Stimulated activated CD8-positive, alpha-beta memory T cell treated with anti-CD3 and anti-CD28 coated beads, Interleukin-4, amount 100 ng/mL, for 4 hours (primary cell): ENCODE measurements at places on chromosomes 16 and 17.

GRCh38 chr17:51647826-51648225 is 387.5 kb downstream of the UTP18 start:
- DNase-seq = no peak

- DNase-seq = no peak
Measured at GRCh38 chr16:8346294-8346693, 244.0 kb downstream of the TMEM114 start.

DNA sequence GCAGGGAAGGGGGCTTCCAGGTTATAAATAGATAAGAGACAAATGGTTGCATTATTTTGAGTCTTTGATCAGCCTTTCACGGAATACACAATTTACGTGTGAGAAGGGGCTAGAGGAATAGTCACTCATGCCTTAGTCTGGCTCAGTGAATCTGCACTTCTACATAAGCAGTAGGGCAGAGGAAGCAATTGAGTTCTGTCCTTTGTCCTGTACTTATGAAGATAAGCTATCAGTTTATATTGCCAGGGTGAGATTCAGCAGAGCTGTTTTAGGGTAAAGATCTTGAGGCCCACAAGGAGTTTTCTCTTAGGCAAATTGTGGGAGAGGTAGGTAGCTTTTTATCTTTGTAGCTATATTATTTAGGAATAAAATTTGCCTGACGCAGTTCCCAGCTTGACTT is 33.3 kb downstream of the TOM1L1 start:
- DNase-seq = no peak

DNA sequence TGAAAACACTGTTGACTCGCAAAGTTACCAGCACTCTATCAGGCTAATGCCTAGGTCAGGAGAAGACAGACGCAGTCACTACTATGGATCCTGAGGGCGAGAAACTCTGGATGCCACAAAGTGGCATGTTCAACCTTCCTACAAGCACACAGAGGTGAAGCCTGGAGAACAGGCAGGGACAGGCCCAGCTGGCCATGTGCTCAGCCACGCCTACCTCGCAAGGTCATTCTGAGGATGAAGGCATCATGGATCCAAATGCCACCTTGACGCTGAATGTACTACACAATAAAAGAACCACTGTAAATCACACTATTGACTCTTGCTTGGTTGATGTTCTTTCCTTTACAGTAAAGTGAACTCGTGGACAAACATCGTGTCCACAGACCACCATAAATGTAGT is 85.8 kb downstream of the ANKRD11 start:
- DNase-seq = no peak

DNA sequence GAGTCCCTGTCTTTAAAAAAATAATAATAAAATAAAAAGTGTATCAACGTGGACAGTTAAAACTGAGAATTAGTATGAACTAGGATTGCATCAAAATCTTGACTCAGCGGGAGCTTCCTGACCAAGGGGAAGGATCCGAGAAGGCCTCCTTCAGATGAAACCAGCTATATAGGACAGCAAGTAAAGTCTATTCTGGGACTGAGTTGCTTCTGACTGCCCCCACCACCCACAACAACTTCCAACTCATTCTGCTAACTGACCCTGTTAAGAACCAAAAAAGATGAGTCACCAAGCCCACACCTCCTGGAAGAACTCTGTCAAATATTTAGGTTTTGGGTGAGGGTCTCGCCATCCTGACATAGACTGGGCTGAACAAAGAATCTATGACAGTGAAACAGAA is 24.9 kb downstream of the MPP3 start:
- no peak for DNase-seq

GRCh38 chr17:13503526-13503925 is 98.2 kb downstream of the HS3ST3A1 start:
- no peak for DNase-seq

- DNase-seq = no peak
Measured at GRCh38 chr16:67181346-67181745, 2.4 kb downstream of the MATCAP1 start.
